ENCODE measurements at places on chromosomes 2 and 18. TPM values are rescaled to one million over a fixed set of nuclear protein-coding genes. Genes with fewer than 3 reads are reported as not detected.

DNA sequence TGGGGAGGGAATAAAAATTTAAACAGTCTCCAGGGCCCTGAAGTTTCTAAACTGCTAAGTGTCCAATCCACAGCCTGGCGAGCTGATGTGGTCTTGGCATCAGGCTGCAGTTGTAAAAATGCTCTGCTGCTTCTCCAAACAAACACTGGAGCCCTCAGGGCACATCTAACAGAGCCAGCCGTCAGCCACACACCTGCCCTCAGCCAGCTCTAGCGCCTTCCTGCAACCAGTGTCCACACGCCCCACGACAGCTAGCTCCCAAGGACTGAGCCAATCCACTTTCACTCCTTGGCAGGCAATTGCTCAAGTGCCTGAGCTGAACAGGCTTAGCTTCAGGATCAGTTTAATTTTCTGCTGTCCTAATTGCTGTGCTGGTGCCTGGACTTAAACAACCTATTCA is 446.4 kb upstream of the RAB12 start:
- DNase-seq = no peak

DNA sequence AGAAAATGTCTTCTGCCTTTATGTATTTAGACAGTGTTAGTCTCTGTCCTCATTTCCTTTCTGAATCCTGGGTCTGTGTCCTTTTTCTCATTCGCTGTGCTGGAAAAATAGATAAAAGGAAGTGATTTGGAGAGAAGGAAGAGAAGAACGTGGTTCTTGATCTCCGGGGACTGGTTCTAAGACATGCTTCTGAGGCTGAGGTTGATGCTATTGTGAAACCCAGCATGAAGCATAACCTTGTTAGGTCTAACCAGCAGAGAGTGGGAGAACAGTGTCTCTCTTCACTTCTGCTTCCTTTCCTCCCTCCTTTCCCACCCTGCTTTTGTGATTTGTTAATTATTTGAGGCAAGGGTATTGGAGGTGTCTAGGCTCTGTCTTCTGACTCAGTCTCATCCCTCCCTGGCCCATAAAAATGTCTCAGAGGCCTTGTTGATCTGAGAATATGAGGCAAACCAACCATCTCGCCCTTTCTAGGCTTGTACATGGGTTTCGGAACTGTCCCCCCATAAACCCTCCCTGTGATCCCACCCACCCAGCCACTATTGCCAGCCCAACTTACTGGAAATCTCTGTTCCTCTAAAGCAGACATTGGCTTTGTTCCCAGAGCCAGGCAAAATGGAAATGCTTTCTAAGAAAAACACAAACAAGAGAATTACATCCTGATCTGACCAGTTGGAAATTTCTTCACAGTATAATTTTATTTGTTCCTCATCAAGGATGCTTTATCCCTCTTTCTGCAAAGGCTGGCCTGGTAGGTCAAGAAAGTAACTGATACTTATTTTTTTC is 360.6 kb upstream of the TNP1 start:
- no peak for DNase-seq

DNA sequence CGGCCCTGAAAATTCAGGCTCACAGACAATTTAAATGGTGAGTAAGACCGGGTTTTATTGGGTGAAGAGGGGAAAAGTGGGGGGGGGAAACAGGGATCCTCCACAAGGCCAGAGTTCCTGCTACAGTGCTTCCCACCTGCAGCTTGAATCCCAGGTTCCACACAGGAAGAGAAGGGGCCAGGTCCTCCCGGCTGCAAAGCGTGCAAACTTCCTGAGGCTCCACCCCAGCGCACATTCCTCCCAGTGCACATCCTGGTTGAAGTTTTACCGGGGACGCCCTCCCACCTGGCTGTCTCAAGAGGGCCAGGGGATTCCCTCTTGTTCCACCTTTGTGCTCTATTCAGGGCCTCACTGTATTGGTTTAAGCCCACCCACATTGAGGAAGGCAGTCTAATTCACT is 347.7 kb upstream of the REG3G start:
- no peak for DNase-seq

Gene GNLY
- total RNA-seq = 1.0 TPM

- DNase-seq = no peak
These were observed 547.3 kb upstream of the FANCL start for GRCh38 chr2:58788402-58788801.

- DNase-seq = no peak
These were observed 378.8 kb downstream of the SLC4A3 start for GRCh38 chr2:220006152-220006621.

- no peak for DNase-seq
These were observed 59.9 kb downstream of the MSH6 start for GRCh38 chr2:47842846-47843245.

Gene GRHL1
- 0.95 TPM for total RNA-seq

- DNase-seq = no peak
These were observed 76.2 kb downstream of the TGFA start for GRCh38 chr2:70477441-70477844.

DNA sequence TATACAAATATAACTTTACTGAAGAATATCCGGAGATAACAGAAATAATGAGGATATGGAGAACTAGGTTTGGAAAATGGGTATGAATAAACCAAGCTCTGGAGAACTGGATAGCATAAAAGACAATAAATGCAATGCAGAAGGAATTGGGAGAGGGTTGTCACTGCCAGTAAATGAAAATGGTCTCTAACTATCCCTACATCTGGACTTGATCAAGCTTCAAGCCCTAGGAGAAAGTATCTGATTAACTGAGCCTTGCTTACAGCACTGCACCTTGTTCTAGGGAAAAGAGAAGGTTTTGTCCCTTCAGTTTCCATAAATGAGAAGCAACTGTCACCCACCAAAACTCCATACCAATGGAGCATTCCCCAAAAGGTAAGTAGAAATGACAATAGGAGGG is 514.6 kb upstream of the ZEB2 start:
- no peak for DNase-seq

DNA sequence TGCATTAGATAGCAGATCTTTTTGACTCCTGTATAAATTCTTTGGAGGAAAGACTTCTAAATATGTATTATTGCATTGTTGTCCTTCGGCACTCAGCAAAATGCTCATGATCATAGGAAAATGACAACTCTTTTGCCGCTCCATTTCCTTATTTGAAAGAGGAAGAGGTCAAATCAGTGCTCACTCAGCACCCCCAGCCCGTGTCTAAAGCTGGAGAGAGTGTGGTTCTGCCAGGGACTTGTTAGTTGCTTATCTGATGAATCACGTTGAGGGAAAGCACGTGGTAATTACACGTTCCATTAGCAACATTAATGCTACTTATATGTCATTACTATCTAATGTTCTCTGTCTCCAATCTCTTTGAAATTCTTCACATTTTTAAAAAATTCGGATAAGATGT is 46.0 kb upstream of the MBP start:
- no peak for DNase-seq

Gene CD302
- total RNA-seq = 161 TPM

- peak; percentile 22 for DNase-seq
These were observed 1.5 kb downstream of the ERBB4 start for GRCh38 chr2:212536817-212537725.

Gene SERPINB3
- total RNA-seq = not detected

Gene CYP1B1
- total RNA-seq = 55.4 TPM

GRCh38 chr2:77268626-77269025 is 253.6 kb downstream of the LRRTM4 start:
- DNase-seq = no peak

DNA sequence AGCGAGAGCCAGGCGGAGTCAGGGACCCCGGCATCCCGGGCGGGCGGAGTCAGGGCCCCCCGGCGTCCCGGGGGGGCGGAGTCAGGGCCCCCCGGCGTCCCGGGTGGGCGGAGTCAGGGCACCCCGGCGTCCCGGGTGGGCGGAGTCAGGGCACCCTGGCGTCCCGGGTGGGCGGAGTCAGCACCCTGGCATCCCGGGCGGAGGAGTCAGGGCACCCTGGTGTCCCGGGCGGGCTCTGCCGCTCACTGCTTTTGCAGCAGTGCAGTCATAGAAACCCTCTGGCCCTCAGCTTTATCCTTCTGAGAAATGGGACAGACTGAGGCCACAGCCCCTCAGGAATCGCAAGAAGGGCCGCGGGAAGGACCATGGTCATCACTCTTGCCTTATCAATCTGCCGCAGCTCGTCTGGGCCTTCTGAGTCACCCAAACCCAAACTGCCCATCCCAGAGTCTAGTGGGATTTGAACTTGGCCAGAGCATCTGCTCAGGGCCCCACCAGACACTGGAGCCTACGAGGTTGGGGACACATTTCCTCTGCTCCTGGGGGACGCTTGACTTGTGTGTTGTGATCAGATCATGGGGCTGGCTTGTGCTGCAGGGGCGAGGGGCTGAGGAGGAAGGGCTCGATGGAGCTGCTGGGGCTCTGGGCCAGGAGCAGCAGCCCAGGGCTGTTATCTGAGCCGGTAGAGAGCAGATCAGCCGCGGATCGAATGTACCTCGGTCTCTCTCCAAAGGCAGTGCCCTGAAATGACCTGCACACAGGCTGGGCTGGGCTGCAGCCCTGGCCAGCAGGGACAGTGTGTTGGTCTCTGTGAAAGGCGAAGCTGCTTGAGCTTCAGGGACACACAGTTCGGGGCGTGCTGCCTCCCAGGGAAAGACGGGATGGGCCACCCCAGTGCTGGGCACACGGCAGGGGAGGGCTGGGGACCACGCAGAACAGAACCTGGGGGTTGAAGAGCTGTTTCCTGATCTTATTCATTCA is 290.1 kb upstream of the HDAC4 start:
- no peak for DNase-seq

- DNase-seq = no peak
These were observed 14.6 kb upstream of the TNS1 start for GRCh38 chr2:218017211-218018053.

Gene ADGRF3
- 0.09 TPM for total RNA-seq

Gene ADAM23
- total RNA-seq = 0.63 TPM

DNA sequence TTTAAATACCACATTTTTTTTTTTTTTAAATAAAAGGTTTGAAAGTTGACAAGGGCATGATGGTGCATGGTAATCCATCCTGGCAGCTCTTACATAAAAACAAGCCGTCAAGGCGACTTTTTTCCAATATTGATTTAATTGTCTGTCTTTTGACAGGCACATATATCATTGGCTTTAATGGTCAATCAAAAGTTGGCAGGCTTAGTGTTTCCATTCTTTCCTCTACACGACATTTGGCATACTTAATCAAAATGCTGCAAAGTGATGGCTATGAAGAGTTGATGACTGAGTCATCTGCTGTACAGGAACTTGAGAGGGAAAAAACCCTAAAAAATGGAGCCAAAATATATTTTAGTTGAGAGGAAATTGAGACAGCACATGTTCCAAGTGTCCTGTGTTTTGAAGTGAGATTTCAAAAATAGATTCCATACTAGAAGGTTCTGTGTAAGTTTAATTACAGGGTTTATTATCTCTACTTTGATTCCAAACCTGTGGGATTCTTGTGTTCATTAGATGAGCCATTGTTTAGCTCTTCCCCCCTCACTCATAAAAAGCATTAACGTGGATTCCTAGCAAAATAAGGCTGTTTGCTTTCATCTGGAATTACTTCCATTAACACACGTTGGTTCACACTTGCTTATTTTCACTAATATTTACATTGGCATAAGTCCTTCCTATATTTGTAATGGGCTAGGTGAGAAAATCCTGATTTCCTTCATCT is 3.2 kb downstream of the TSHZ1 start:
- DNase-seq = no peak

GRCh38 chr2:43325107-43325811 is 98.9 kb upstream of the ZFP36L2 start:
- no peak for DNase-seq

Gene CAPN14
- not detected for total RNA-seq

Gene ELOA2
- not detected for total RNA-seq

Gene SUPT7L
- total RNA-seq = 27.4 TPM

DNA sequence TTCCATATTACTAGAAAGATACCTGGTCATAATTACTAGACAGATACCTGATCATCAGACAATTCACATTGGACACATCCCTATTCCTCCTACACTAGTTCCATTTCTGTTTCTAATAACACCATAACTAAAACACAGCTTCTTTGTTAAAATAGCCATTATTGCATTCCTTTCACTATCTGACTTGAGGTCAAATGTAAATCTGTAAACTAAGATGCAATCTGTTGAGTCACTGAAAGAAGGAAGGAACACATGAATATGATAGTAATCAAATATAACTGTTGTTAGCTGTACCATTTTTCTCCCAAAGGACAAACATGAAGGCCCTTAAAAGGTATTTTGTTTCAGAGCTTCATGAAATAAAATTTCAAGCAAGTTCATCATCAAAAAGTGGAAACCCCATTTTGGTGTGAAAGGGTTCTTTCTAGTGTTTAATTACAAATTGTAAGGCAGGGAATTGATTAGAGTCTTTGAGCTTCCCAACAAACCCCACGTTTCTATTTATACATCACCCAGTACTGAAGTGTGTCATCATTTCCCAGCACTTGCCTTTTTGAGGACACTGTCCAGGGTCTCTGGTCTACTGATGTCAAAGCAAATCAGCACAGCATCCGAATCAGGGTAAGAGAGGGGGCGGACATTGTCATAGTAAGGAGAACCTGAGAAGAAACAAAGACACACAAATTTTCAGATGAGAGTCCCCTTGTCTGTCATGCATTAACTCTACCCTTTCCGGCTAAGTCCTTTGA is 13.0 kb downstream of the RND3 start:
- no peak for DNase-seq

Measured in omental fat pad (tissue), 4 donors.